ENCODE measurements at places on chromosomes 16 and 17.

GRCh38 chr16:87982581-87983041 lies 31.4 kb downstream of the BANP start:
- DNase-seq: no peak

GRCh38 chr16:57536306-57537193 lies at the start of gene CCDC102A:
CCDC102A (minus strand) TSS chr16:57536571; CDS start chr16:57529177, 7,394 bp downstream.
- DNase-seq: no peak

DNA sequence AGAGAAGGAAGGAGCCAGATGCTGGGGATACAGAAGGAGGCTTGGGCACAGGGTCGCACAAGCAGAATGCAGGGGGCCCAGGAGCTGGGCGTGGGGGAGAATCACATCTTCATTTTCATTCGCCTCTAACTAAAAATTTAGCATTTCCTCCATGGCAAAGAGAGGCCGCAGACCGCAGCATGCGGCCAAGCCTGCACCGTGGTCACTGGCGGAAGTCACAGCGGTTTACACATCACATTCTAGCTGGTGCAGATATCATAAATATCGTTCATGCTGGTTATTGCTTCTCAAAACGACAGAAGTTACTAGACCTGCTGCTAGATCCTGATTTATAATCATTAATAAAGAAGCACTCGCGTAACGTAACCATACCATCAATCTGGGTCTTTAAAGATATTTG lies 162.0 kb downstream of the NTN1 start:
- no peak for DNase-seq

DNA sequence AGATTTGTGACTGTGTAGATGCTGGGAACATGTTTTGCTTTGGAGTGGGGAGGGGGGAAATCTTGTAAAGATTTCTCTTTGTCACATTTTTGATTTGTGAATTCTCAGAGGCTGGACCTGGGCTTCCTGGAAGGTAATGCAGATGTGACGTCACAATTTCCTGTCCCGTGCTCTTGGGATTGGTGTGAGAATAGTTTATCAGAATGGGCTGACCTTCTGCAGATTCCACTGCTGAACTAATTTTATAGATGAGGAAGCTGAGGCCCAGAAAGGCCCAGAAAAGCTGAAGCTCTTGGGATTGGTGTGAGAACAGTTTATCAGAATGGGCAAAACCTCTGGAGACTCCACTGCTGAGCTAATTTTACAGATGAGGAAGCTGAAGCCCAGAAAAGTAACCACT lies 34.0 kb downstream of the HS3ST3B1 start:
- DNase-seq: no peak

GRCh38 chr17:47286198-47286914 lies 32.7 kb downstream of the ITGB3 start:
- peak; percentile 80 for DNase-seq

DNA sequence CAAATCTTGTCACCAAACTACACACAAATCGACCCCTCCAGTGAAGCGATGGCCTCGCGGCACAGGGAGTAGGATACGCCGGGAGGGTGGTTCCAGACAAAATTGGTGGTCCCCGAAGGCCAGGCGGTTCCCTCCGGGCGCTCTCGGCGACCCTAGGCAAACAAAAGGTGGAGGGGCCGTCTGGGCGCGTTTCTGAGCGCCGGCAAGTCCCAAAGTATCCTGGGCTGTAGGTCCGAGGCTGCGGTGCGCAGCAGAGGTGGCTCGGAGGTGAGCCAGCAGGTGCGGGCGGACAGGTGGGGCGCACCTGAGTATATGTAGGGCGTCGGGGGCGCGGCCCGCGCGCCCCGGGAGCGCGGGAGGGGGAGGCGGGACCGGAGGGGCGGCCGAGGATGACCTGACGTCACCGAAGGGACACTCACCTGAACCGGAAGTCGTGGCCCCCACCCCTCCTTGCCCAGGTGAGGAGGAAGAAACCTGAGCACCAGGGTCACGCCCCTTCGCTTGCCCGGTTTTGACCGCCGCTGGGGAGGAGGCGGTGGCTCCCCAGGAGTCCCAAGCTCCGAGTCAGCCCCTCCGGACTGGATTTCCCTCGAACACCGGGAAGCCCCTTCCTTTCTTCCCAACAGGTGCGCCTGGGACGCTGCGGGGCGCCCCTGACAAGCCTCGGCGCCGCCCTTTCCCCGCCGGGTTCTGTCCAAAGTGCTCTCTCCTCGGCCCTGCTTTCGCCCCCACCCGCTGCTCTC lies at the start of gene CLDN7:
Gene CLDN7, minus strand, starts transcription at position 287 of the 743 bp plus-strand sequence. CDS start 435 bp downstream, outside the sequence.
- DNase-seq: no peak

- no peak for DNase-seq
Observed at GRCh38 chr16:65124596-65124995, 2.7 kb upstream of the CDH11 start.

DNA sequence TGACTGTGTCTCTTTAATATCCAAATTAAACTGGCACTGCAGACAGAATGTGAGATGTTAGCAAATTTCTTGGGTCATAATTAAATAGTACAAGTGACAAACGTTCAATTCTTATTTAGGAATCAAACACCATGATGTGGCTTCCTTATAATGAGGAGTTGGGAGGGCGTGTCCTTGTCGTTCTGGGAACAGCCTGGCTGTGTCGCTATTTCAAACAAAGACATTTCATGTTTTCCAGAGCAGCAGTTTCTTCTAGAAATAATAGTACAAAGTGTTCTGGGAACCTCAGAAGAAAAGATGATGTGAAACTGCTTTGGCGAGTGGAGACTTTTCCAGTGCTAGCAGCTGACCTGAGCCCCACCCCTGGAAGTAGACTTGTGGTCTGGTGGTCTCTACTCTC lies 301.7 kb upstream of the N4BP1 start:
- no peak for DNase-seq

GRCh38 chr16:56580391-56581048 lies 8.8 kb upstream of the MT3 start:
- no peak for DNase-seq

DNA sequence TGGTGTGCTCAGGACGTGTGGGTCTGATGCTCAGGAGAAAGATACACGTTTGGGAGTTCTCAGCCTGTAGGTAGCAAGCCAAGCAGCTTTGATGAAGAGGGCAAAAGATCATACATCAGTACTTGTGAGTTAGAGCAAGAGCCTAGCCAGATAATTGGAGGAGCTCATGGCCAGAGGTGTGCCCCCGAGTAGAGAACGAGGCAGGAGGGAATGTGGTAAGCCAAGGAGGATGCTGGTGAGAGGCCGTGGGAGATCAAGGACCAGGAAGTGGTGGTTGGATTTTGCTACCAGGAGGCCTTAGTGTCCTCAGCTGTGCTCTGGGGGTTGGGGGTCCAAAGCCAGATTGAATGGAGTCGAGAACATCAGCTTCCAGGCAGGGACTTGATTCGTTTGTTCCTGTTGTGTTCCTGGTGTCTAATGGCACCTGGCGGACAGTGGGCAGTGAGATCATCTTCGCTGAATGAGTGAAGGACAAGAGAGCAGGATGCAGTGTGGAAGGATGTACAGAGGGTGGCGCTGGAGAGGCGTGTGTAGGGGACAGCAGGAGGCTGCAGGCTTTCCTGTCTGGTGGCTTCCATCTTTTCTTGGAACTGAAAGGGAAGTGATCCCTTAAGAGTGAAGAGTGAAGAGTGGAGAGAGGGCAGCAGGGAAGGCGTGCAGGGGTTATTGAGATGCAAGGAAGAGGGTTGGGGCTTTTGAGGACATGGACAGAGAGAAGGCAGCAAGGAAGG lies 11.6 kb downstream of the FBXL19 start:
- DNase-seq: peak; percentile 36

DNA sequence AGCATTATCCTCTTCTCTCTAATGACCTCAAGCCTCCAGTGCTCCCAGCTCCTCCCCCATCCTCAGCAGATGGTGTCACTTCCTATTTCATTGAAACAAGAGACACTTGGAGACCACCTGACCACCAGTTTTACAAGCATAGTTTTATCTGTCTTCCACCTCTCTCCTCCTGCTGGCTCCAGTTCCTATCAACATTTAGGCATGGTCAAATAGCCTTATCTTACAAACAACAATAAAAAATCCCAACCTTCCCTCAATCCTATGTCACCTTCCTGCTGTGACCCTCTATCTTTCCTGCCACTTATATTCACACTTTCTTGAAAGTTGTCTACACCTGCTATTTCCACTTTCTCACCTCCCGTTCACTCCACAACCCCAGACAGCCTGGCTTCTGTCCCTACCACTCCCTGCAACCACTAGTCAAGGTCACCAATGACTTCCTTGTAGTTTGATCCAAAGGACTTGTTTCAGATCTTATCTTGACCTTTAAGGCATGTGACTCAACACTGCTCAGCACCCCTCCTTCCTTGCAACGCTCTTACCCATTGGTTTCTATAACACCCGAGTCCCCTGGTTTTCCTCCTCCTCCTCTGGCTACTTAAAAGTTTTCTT lies 4.3 kb upstream of the NTN1 start:
- no peak for DNase-seq

GRCh38 chr17:83064732-83065659 lies 14.4 kb upstream of the METRNL start:
- DNase-seq: no peak

DNA sequence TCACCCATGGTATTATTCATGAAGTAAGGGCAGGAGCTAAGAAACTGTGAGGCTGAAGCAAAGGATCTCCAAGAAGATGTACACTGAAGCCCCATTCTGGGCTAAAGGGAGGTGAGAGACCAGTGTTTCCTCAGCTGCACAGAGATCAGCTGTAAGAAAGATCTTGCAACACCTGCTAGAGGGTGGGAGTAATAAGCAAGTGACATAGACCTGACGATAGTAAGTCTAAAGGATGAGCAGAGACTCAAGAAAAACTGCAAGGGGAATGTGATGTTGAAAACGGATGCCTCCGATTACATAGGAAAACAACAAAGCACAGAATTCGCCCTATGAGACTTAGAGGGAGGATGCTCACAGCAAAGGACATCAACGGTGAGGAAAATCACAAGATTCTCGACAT lies at the start of gene OR4D2:
Gene OR4D2, plus strand, starts transcription at position 301 of the 400 bp plus-strand sequence. CDS start 2,674 bp downstream, outside the sequence.
- DNase-seq: no peak

DNA sequence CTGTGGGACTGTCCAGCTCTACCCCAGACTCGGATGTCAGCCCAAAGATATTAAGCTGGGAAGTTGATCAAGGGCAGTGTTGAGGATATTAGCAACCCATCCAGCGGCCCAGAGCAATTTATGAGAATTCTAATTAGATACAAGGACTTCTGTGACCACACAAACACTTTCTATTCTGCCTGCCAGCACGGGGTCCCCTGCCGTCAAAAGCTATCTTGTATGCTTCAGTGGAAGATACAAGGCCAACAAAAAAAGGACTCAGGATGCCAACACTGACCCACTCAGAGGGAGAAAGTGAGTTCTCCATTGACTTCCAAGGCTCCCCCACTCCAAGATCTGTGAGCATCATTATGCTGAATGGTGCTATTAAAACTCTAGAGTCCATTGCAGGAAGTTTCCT lies 390.7 kb downstream of the GRIN2A start:
- no peak for DNase-seq

GRCh38 chr16:19090916-19091315 lies 22.8 kb upstream of the ITPRIPL2 start:
- no peak for DNase-seq

Measured in fibroblast of skin of scalp (primary cell).